Esophagus (tissue), 2 donors: ENCODE measurements at places on chromosomes 7 and 10. TPM values are rescaled to one million over a fixed set of nuclear protein-coding genes. Genes with fewer than 3 reads are reported as not detected.

The SLC29A4 gene
- 0.72 TPM for polyA plus RNA-seq

The COL1A2 gene
- polyA plus RNA-seq: 13.4 TPM

The ZNF365 gene
- polyA plus RNA-seq: 14.0 TPM

The PRSS2 gene
- polyA plus RNA-seq: 0.61 TPM

The ERVW-1 gene
- not detected for polyA plus RNA-seq

The RTKN2 gene
- polyA plus RNA-seq: 7.8 TPM

The CYREN gene
- polyA plus RNA-seq: 27.2 TPM

The NACAD gene
- polyA plus RNA-seq: 0.65 TPM

The FAM180A gene
- 0.55 TPM for polyA plus RNA-seq

The CLRN3 gene
- polyA plus RNA-seq: not detected

The CYP17A1 gene
- polyA plus RNA-seq: 0.71 TPM

The C10orf67 gene
- polyA plus RNA-seq: 0.08 TPM

The SPDYE2 gene
- 0.05 TPM for polyA plus RNA-seq

The CNPY4 gene
- 5.8 TPM for polyA plus RNA-seq

The OR2A7 gene
- polyA plus RNA-seq: 1.6 TPM

The IL6 gene
- polyA plus RNA-seq: 0.22 TPM

The GOLGA7B gene
- 1.7 TPM for polyA plus RNA-seq

The EMX2 gene
- polyA plus RNA-seq: 0.15 TPM

The NUTM2E gene
- not detected for polyA plus RNA-seq

The MYOZ1 gene
- polyA plus RNA-seq: 0.89 TPM

The SPDYE18 gene
- 0.31 TPM for polyA plus RNA-seq

The CTAGE8 gene
- 2.5 TPM for polyA plus RNA-seq

The NAMPT gene
- polyA plus RNA-seq: 185 TPM

The CTNNA3 gene
- polyA plus RNA-seq: 0.10 TPM

The ANKRD30A gene
- polyA plus RNA-seq: not detected

The WNT16 gene
- 0.05 TPM for polyA plus RNA-seq

The GNAT3 gene
- polyA plus RNA-seq: not detected

The LIPM gene
- not detected for polyA plus RNA-seq

The DDC gene
- polyA plus RNA-seq: 0.18 TPM

The IKZF1 gene
- 1.1 TPM for polyA plus RNA-seq

The KAZALD1 gene
- polyA plus RNA-seq: 1.4 TPM

The MKX gene
- 0.99 TPM for polyA plus RNA-seq

The NEBL gene
- polyA plus RNA-seq: 13.3 TPM

The SLC29A3 gene
- polyA plus RNA-seq: 1.9 TPM

The TNS3 gene
- polyA plus RNA-seq: 2.7 TPM

The CRYGN gene
- polyA plus RNA-seq: 0.01 TPM

The CFAP46 gene
- polyA plus RNA-seq: 0.73 TPM

The GPER1 gene
- polyA plus RNA-seq: 0.81 TPM

The FAM237B gene
- not detected for polyA plus RNA-seq

The MUC3A gene
- 0.04 TPM for polyA plus RNA-seq

The KIAA1217 gene
- polyA plus RNA-seq: 22.2 TPM

The ZNF853 gene
- 0.35 TPM for polyA plus RNA-seq

The NPSR1 gene
- polyA plus RNA-seq: not detected

The TEX36 gene
- not detected for polyA plus RNA-seq

The GTF2IRD1 gene
- 43.4 TPM for polyA plus RNA-seq

The TEX47 gene
- polyA plus RNA-seq: not detected

The COMTD1 gene
- polyA plus RNA-seq: 153 TPM

The CHST15 gene
- polyA plus RNA-seq: 3.7 TPM

The TDRD1 gene
- 0.04 TPM for polyA plus RNA-seq

The C7orf57 gene
- 0.80 TPM for polyA plus RNA-seq

The ELFN1 gene
- 0.39 TPM for polyA plus RNA-seq

The CPVL gene
- polyA plus RNA-seq: 4.6 TPM

The KCTD7 gene
- 1.9 TPM for polyA plus RNA-seq

The TBATA gene
- not detected for polyA plus RNA-seq

The FEZF1 gene
- polyA plus RNA-seq: not detected

The AKR1D1 gene
- polyA plus RNA-seq: not detected
